ENCODE measurements at places on chromosomes 1 and 21.

GRCh38 chr1:209497729-209498128 is 85.8 kb upstream of the CAMK1G start:
- DNase-seq = no peak

DNA sequence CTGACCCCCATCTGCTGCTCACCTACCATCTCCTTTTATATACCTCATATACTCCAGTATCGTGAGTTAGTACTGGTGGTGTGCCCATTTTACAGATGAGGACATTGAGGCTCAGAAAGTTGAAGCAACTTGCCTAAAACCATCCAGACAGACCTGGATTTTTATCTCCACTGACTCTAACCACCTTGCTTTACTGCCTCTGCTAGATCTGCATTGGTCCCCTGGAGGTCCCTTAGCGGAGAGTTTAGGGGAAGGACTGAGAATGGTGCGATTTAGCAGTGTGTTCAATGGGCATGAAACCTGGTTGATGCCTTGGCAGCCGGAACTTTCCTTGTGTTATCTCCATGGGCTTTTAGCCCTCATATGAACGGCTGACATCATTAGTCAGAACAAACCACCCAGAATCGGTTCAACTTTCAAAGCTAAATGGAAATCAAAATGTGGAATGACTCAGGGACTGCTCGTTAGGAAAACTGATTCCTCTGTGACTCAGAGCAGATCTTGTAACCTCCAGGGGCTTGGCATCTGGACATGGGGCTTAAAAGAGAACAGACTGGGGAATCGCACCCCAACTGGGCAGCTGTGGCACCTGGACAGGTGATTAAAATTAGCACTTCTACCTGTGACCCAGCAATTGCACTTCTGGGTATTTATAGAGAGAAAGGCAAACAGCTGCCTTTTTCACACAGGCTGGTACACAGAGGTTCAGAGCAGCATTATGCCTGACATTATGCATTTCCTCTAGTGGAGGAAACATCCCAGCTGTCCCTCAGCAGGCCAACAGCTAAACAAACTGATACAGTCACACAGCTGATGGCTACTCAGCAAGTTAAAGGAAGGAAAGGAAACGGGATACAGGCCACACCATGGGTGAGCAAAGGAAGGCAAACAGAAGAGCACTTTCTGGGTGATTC is 25.3 kb downstream of the TMEM51 start:
- peak; percentile 65 for DNase-seq

- DNase-seq = no peak
Observed at GRCh38 chr1:223261914-223262313, 102.1 kb downstream of the SUSD4 start.

DNA sequence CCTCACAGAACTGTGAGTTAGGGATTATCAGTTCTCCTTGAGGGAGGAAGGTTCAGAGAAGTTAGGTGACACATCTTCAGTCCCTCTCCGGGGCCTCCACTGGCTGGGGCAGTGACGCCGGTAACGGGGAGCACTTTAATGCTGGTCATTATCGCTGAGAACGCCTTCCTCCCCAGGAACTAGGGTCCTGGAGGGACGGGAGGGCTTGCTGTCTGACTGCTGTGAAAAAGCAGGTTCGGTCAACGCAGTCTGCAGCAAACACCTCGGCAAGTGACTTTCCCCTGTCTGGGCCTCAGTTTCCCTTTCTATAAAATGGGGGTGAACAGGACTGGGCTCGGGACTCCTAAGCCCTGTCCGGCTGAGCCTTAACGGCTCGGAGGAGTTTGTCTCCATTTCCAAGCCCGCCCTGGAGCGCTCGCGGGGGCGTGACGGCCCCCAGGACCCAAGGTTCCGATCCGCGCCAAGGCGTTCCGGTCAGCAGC is 341 bp upstream of the TMEM61 start:
- DNase-seq = no peak

- DNase-seq = no peak
Observed at GRCh38 chr1:180494370-180494769, 8.0 kb downstream of the ACBD6 start.

DNA sequence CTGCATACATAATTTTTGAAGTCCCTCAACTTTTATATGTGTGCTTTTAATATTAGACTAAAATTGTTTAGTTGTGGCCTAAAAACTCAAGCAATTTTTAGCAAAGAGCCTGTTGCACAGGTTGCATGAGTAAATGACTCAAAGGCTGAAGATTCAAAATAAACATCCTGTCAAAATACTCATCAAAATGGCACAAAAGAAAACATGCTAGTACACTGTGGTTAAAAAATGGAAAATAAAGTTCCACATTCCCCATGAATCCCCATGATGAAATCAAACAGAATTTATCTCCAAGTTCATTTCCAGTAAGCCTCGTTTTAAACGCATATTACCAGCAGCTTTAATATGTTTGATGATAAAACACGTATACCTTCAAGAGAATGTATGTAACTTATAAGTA is 230.1 kb upstream of the MAP1LC3C start:
- no peak for DNase-seq

- DNase-seq = no peak
Observed at GRCh38 chr1:9688599-9688998, 37.1 kb downstream of the PIK3CD start.

- no peak for DNase-seq
Observed at GRCh38 chr1:151210830-151211229, 12.5 kb downstream of the PIP5K1A start.

Data from epithelial cell of prostate (primary cell).